ENCODE measurements at places on chromosomes 2 and 18. TPM values are rescaled to one million over a fixed set of nuclear protein-coding genes. Genes with fewer than 3 reads are reported as not detected.

FSIP2 gene
- total RNA-seq = 1.8 TPM

DNA sequence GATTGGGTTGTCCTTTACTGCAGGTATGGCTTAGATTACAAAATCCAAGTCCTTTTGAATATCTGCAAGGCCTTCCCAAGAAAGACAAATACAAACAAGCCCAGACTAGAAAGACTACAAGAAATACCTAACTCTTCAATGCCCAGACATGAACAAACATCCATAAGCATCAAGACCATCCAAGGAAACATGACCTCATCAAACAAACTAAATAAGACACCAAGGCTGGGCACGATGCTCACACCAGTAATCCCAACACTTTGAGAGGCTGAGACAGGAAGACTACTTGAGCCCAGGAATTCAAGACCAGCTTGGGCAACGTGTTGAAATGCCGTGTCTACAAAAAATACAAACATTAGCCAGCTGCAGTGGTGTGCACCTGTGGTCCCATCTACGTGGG is 31.7 kb downstream of the MAP4K3 start:
- DNase-seq = no peak

DNA sequence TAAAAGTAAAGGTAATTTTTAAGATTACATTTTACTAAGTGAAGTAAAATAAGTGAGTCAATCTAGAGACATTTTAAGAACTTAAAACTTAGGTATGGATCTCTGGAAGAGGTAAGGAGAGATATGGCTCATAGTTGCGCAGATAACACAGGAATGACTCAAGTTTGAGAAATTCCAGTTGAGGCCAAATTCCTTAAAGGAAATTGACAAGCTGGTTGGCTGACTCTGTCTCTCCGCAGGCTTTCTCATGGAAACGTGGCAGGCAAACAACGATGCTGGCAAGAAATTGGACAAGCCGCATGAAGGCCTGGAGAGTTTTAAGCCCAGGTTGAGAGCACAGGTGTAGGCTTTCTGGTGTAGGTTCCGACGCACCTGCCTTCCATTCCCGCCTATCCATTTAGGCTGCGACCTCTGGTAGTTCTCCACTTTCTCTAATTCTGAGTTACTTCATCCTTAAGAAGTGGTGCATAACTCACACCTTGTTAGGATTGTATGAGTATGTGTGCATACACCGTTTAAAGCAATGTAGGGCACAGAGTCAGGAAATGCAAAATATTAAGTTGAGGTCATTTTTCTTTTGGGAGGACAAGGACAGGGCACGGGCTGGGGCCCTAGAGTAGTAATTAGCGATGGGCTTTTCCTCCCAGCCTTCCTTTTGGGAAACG is 589 bp upstream of the DAW1 start:
- no peak for DNase-seq

ARMC9 gene
- total RNA-seq = 33.8 TPM

GRCh38 chr2:1588051-1588977 is 156.0 kb downstream of the PXDN start:
- DNase-seq = no peak

DNA sequence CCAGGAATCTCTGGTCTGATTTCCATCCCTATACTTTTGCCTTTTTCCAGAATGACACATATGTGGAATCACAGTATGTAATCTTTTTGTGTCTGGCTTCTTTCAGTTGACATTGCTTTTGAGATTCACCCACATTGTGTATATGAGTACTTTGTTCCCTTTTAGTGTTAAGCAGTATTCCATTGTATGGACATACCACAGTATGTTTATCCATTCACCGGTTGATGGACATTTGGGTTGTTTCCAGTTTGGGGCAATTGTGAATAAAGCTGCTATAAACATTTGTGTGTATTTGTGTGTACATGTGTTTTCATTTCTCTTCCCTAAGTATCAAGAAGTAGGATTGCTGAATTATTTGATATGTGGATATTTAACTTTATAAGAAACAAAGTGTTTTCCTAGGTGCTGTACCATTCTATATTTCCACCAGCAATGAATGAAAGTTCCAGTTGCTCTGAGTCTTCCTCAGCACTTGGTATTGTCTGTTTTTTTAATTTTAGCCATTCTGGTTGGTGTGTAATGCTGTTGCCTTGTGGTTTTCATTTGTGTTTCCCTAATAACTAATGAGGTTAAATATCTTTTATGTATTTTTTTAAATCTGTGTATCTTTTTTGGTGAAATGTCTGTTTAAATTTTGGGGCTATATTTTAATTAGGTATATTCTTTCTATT is 203.5 kb upstream of the HAAO start:
- DNase-seq = no peak

- no peak for DNase-seq
These were observed 168.3 kb downstream of the OTX1 start for GRCh38 chr2:63218800-63219526.

TMEM185B gene
- total RNA-seq = 29.0 TPM

DNA sequence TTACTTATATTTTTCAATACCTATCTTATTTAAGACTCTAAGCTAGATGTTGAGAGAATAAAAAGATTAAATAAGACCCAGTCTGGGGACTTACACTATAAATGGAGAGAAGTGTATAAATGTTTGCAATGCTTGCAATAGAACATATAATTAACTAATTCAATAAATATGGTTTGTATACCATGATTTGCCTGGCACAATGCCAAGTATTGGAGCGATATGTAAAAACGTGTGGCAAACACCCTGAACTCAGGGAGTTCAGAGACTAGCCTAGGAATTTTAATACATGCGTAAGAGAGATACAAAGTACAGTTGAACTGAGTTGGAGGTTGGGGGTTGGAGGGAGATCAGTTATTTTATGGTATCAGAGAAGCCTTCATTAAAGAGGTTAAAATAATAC is 251.8 kb upstream of the DDX18 start:
- DNase-seq = no peak

GRCh38 chr2:98731041-98731893 is at the start of gene MGAT4A:
MGAT4A (minus strand) TSS chr2:98731132; CDS start chr2:98726332, 4,800 bp downstream.
- peak; percentile 50 for DNase-seq

- DNase-seq = no peak
These were observed 58.8 kb upstream of the FIGN start for GRCh38 chr2:163794635-163795034.

GRCh38 chr18:28522236-28522635 is 345.3 kb upstream of the CDH2 start:
- DNase-seq = no peak

NRP2 gene
- total RNA-seq = 19.7 TPM

- no peak for DNase-seq
These were observed 50.6 kb upstream of the IKZF2 start for GRCh38 chr2:213202011-213202410.

- no peak for DNase-seq
These were observed 18.9 kb upstream of the MAL start for GRCh38 chr2:95006588-95006987.

- DNase-seq = no peak
These were observed 105.7 kb downstream of the DHRS9 start for GRCh38 chr2:169175112-169175511.

Measured in H9 (cell line).